MCF 10A (cell line): ENCODE measurements at places on chromosomes 12 and 14.

DNA sequence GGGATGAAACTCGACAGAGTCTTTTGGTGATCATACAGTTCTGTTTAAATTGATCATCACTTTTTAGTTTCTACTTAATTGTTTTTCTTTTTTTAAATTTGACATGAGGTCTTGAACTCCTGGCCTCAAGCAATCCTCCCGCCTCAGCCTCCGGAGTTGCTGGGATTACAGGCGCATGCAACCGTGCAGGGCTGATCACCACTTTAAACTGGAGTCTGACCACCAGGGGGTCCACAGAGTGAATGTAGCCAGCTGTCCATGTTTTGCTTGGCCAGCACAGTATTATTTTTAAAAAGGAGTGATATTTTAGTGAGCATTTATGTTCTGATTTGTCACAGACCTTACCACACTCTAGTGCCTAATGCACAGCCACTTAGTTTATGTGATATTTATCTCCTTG, 10.7 kb downstream of the DAAM1 start:
- no peak for DNase-seq

GRCh38 chr12:19922717-19923116, 445.6 kb upstream of the PDE3A start:
- DNase-seq = no peak

- no peak for DNase-seq
Measured at GRCh38 chr14:26597071-26597588, 703 bp downstream of the NOVA1 start.

GRCh38 chr14:60210703-60211102, 38.3 kb upstream of the PPM1A start:
- no peak for DNase-seq

DNA sequence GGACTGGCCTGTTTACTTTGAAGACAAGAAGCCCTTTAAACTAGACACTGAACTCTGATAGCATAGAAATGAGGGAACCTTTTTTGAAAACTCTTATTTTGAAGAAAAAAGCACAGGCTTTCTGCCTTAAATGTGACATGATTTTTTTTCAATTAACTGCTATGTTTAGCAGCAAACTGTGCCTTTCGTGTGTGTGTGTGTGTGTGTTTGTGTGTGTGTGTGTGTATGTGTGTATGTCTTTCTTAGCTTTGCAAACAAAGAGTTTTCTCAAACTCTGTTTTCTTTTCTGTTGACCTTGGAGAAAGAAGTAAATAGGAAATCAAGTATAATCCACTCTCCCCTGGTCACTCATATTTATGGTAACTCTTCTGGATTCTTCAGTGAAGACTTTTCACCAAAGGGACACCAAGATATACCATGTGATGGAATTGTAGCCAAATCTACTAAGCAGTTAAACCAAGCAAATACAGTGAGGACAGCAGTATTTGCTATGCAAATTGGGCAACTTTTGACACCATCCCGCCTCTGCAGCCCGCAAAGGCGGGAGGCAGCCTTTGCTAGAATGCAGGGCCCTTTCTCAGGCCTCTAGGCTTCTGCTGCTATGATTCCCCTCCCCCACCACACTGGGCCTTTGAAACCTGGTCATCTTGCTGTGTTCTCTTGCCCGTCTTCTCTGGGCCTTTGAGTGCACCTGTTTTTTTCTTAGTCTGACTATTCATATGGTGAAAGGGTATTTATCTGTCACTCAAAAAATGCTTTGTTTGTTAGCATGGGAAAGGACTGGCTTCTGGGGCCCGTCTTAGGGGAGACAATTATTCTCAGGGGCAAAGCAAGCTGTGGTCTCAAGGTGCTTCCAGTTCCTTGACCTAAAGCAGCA, 107.9 kb downstream of the MYRFL start:
- no peak for DNase-seq

DNA sequence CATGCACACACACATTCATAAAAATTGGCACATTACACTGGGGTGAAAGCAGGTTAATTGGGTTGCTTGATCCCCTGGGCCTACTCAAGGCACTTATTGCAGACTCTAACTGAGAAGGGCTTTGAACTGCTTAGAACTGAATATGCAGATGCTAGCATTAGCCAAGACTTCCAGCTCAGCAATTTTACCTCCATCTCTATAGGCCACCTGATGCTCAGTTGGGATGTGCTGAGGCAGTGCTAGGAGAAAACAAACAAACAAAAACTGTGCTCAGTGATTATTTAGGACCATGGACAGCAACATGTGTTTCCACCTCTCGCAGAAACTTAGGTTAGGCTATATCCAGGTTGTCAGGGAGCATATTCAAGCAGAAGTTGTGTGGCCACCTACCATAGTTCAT, 124.8 kb upstream of the WSCD2 start:
- peak; percentile 41 for DNase-seq

GRCh38 chr12:78559416-78559815, 305.2 kb upstream of the SYT1 start:
- no peak for DNase-seq

DNA sequence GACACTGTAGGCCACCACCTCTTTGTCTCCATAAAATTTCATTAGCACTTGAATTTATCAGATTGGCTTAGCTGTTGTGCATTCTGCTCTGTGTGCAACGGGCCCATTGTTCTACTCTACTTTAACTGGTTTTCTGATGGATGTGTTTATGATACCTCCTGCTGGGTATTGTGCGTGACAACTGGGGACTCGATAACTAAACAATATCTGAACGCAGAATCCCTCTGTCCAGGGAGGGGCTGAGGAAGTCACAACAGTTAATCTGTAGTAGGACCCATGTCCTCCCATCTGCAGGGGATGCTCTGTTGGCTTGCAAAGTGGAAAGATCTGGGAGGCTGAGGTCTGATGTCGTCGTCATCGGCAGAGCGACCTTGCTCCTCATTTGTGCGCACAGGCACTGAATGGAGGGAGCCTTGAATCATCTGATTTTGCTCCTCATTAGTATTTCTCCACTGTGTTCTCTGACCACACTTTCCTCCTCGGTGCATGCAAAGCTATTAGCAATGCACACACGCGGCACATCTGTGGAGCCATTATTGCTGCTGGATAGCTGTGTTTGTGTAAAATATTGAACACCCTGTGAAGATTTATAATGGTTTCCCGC, 422.5 kb downstream of the NRXN3 start:
- DNase-seq = no peak
